Left ventricle myocardium superior (tissue), 1 donor: ENCODE measurements at places on chromosomes 7 and 10.

- peak; percentile 84 for DNase-seq
Observed at GRCh38 chr10:119416855-119417254, 125.7 kb downstream of the RGS10 start.

DNA sequence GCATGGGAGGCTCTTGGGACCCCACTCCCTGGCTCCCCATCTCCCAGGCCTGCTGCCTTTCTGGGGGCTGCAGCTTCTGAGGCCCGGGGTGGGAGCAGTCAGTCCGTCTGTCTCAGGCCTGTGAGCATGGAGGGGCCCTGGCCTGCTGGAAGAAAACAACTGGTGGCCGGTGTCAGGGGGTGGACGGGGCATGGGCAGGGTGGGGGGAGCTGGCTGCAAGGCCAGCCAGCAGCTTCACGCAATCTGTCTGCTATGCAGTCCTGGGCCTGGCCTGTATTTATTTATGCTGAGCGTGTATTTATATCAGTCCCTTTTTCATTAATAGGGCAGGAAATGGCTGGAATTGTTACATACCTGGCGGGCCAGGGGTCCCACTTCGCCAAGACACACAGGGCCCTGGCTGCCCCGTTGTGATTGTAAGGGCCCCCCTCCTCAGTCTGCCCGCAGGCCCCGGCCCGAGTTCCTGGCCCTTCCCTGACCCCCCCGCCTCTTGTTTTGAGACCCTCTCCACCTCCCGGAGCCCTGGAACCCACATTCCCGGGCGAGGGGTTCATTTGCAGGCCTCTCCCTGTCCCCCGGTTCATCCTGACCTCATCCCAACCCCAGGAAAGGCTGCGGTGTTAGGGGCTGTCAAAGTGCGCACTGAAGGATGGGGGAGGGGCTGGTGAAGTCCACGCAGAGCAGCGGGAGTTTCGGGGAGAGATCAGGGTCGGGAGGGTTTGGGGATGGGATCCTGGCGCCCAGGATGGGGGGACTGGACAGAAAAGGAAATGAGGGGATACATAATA, 8.2 kb downstream of the TMEM270 start:
- no peak for DNase-seq

DNA sequence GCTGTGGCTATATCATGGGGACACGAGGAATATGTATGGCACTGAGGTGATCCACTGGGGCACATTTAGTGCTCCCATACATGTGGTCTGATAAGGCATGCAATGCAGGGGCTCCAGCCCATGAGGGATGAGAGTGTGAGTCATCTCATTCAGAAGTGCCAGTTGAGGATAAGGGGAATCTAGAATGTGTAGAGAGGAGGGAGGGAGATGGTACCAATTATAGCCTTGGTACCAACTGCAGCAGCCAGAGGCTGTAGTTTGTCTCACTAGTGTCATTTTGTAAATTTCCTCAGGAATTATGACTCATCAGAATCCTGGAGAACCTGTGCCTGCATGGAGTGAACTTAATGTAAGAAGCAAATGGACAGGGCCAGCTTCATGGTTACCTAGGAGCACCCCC, 46.2 kb downstream of the LAMB4 start:
- no peak for DNase-seq

GRCh38 chr10:69862882-69863530, 61.3 kb downstream of the COL13A1 start:
- no peak for DNase-seq

- DNase-seq: no peak
Observed at GRCh38 chr10:42952931-42953683, 123.8 kb upstream of the RET start.

DNA sequence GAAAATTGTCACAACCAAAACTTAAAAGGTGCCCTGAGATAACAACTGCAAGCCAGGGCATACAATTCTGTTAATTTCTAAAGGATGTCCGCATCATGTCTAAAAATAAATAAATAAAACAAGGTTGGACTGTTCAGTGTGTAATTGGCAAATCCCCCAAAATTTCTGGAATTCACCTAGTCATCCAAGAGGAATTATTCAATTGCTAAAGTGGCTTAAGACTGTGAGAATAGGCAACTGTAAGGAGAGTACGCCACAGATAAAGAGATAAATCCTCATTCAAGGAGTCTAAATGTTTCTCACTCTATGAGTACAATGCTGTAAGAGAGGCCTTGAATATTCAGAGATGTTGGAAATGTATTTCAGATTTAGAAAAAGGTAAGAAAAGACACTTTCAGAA, 37.2 kb downstream of the PIK3AP1 start:
- DNase-seq: no peak

GRCh38 chr7:840001-840600, 7.8 kb downstream of the SUN1 start:
- DNase-seq: no peak

DNA sequence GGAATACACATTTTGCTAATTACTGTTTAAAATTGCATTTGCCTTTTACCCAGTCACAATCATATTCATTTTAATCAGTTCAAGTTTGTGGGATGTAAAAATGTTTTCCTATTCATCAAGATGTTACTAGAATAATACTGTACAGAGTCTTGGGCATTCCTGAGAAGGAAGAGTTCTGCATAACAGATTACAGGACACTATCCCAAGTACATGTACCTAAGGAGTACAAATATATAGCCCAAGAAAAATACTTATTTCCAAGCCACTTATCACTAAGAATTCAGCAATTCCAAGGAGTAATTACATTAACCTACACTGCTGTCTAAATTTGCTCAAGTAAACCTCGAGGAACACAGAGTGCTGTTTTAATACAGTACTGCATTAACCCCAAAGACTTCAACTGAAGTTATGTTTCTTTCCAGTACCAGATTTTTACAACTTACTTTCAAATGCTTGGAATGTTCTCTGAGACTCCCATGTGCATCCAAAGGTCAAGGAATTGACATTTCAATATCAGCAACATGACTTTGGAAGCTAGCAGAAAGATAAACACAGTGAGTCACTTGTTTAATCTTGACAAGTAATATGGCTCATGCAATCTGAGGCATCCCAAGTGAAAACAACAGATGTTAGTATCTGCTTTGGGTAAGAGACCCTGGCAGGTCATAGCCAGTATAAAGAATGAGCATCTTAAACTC, 125.4 kb upstream of the BET1 start:
- no peak for DNase-seq

GRCh38 chr10:6409971-6410643, 170.0 kb downstream of the PRKCQ start:
- DNase-seq: no peak

DNA sequence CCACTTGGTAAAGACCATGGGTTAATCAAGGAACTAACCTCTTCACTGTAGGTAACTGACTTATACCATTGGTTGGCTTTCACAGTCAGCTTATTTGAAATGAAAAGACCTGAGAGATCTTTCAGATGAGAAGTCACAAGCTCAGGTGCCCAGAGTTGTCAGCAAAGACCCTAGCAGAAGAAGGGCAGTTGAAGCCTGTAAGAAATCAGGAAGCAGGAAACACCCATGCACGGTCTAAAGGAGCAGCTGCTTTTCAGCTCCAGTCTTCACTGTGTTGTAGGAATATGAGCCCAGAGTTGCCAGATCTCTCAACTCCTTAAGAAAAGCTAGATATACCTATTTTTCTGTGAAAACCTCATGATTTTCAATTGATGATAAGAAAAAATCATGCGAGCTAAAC, 130.0 kb downstream of the ARID5B start:
- DNase-seq: no peak

GRCh38 chr7:80748363-80749042, 110.1 kb downstream of the CD36 start:
- DNase-seq: no peak

DNA sequence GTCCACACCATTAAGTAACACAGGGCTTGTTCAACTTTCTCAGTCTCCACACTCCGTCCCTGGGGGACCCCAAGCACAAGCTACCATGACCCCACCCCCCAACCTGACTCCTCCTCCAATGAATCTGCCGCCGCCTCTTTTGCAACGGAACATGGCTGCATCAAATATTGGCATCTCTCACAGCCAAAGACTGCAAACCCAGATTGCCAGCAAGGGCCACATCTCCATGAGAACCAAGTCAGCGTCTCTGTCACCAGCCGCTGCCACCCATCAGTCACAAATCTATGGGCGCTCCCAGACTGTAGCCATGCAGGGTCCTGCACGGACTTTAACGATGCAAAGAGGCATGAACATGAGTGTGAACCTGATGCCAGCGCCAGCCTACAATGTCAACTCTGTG, 81.1 kb upstream of the SAMD8 start:
- no peak for DNase-seq

DNA sequence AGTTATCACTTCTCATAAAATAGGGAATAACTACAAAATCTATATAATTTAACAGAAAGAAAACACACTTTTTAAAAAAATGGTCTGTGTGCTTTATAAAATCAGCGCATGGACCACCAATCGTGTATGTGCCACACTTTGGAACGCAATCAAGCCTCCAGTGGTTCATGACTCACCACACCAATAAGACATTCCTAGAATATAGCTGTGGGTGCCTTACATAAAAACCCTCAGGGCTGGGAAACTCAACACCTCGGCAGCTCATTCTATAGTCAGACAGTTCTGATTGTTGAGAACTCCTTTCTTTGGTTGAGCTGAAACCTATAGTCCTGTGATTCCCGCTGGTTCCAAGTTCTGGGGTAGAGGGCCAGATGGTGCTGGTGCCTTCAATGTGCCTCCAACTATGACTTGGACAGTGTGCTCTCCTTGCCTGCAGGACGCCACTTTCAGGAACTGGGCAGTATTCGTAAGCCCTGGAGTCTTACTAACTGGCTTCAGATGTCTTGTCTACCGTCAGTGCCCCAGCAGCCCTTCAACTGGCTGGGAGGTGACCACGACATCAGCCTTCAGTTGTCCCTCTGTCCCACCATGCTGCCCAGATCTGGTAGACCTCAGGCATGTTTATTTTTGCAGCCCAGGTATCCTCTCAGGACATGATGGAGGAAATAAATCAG, 135.7 kb upstream of the GDF10 start:
- DNase-seq: no peak

GRCh38 chr7:157609932-157610640, 273.3 kb downstream of the DNAJB6 start:
- DNase-seq: no peak

- no peak for DNase-seq
Observed at GRCh38 chr7:94330269-94331020, 64.2 kb upstream of the COL1A2 start.

DNA sequence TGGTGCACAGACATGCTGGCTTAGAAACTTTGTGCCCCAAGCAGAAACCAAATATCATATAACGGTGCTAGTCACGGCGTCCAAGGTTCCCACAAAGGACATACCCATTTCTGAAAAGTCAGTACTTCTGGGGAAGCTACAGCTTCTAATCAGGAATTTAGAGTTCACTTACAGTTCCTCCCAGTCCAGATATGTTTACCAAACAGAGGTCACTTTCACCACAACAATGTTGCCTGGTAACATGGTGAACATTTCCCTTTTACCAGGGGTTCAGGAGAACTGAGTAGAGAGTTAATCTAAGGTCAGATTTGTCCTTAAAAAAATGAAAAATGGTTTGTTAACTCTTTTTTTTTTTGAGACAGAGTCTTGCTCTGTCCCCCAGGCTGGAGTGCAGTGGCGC, 265.9 kb upstream of the MKLN1 start:
- no peak for DNase-seq

- DNase-seq: no peak
Observed at GRCh38 chr7:7569615-7570014, 2.9 kb downstream of the MIOS start.

- no peak for DNase-seq
Observed at GRCh38 chr7:143331179-143331801, 15.4 kb downstream of the CLCN1 start.

GRCh38 chr7:44333911-44334733, 8.7 kb upstream of the CAMK2B start:
- DNase-seq: peak; percentile 27

- no peak for DNase-seq
Observed at GRCh38 chr10:106513352-106513771, 651.1 kb downstream of the SORCS1 start.

DNA sequence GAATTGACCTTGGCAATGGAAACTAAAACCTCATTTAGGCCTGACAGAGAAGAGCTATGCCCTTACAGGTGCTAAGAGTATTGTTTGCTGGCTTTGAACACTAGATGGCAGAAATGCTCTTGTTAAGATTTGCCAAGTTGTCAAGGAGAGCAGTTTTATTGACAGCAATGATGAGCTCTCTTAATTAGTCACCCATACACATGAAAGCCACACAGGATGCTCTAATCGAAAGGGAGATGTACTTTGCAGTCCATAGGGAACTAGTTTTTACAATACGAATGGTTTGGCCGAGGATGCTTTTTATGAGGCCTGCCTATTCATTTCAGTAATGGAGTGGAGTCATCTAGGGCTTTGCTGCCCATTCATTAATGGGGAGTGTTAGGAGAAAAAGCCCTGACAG, 45.4 kb upstream of the MBL2 start:
- no peak for DNase-seq

- DNase-seq: no peak
Observed at GRCh38 chr10:62462461-62462860, 88.3 kb downstream of the ZNF365 start.

- no peak for DNase-seq
Observed at GRCh38 chr10:129718548-129719414, 245.3 kb downstream of the EBF3 start.

DNA sequence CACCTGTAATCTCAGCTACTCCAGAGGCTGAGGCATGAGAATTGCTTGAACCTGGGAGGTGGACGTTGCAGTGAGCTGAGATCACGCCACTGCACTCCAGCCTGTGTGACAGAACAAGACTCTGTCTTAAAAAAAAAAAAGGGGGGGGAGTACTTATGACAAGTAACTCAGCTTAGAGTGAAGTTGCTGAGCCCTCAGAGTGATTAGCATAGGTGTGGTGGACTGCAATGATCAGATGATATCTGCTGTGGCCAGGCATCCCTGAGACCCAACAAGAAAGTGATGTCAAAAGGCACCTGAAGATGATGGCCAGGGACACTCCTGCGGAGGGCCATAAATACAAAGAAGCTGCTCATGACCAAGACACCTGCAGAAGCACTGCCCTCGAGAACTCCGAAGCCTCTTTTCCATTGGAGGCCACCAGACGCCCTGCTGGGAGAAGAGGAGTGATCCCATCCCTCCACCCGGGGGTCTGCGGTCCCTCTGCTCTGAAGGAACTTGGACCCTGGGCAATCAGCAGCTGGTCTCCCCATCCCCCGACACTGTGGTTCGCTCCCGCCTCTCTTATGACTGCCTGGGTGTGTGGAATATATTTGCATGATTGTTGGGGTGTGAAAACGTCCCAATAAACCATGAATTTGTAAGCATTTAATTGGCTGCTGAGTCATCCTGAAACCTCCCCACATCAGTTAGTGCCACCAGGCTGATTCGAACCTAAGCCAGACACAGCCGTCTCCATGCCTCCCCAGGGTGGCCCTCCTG, 46.0 kb downstream of the RASGEF1A start:
- DNase-seq: peak; percentile 10

GRCh38 chr7:139431459-139431858, 52.0 kb downstream of the KLRG2 start:
- DNase-seq: no peak

GRCh38 chr7:106848851-106849442, 16.1 kb upstream of the PIK3CG start:
- DNase-seq: no peak

DNA sequence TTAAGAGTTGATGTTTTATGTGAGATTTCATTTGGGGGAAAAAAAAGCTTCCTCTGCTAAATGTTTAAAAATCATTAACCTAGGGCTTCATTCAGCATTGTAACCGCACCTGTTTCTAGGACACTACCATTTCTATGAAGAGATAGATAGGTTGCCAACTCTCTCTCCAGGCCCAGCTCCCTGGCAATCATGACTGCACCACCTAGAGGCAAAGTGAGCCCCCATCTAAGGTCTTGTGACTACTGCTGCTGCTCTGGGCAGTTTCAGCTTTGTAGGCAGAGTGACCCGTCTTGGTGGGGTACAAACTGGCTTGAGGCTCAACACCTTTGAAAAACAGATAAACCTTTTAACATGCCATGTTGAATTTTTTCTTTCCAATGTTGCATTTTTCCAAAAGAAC, 27.3 kb upstream of the MRC1 start:
- DNase-seq: no peak
